Aortic smooth muscle cell (primary cell): ENCODE measurements at places on chromosomes 4 and X. TPM values are rescaled to one million over a fixed set of nuclear protein-coding genes. Genes with fewer than 3 reads are reported as not detected.

WAS gene
- 0.12 TPM in 1 of 2 replicates, not detected in the other for total RNA-seq

CT45A1 gene
- not detected in 2 replicates for total RNA-seq

VCX gene
- total RNA-seq = not detected in 2 replicates

BRS3 gene
- total RNA-seq = not detected in 2 replicates

FGF13 gene
- 0.26 and 0.44 TPM in 2 replicates for total RNA-seq

AADAT gene
- total RNA-seq = 2.7 and 3.3 TPM in 2 replicates

SLC25A43 gene
- 9.8 and 10.8 TPM in 2 replicates for total RNA-seq

DAPP1 gene
- total RNA-seq = not detected in 2 replicates

TLR6 gene
- total RNA-seq = 1.4 and 1.8 TPM in 2 replicates

FAM114A1 gene
- 416 and 446 TPM in 2 replicates for total RNA-seq

RASGEF1B gene
- 9.6 and 10.9 TPM in 2 replicates for total RNA-seq

SEPTIN11 gene
- 184 and 230 TPM in 2 replicates for total RNA-seq

GUCY1A1 gene
- total RNA-seq = 12.4 and 13.5 TPM in 2 replicates

ARHGEF6 gene
- total RNA-seq = 9.9 and 14.2 TPM in 2 replicates

MPC1L gene
- total RNA-seq = not detected in 2 replicates

TRPC5OS gene
- not detected in 2 replicates for total RNA-seq

SLC6A8 gene
- total RNA-seq = 9.5 and 11.9 TPM in 2 replicates

SHOX gene
- not detected in 2 replicates for total RNA-seq

ZFP92 gene
- under 0.01 TPM in 2 replicates for total RNA-seq

LRP2BP gene
- total RNA-seq = 0.56 and 0.79 TPM in 2 replicates
